Cardiac muscle cell (in vitro differentiated cells and primary cell): ENCODE measurements at places on chromosomes 1 and 21. TPM values are rescaled to one million over a fixed set of nuclear protein-coding genes. Genes with fewer than 3 reads are reported as not detected.

- peak; percentile 2 for DNase-seq
These were observed 256.3 kb upstream of the ADGRL4 start for GRCh38 chr1:79262745-79263258.

DNA sequence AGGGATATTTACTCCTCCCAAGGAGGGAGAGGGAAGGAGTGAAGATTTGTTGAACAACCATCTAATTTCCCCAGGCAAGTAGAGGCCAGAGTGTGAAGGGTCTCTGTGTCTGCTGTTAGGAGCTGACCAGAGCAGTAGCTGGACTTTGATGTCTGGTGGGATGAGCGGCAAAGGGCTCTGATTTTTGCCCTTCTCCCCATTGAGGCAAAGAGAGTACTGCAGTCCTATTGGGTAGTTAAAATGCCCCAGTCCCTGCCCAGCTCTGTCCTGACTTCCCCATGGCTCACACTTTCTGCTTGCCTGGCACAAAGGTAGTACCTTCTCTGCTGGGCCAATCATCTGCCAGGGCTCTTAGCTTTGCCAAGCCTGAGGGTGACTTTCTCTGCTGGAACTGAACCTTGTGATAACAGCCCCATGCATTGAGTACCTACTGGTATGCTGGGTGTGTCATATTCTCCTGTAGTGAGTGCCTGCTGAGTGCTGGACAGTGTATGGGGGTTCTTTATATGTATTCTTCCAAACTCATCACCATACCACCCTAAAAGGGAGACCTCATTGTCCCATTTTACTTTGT lies 64.0 kb upstream of the SELENON start:
- DNase-seq: no peak

DNA sequence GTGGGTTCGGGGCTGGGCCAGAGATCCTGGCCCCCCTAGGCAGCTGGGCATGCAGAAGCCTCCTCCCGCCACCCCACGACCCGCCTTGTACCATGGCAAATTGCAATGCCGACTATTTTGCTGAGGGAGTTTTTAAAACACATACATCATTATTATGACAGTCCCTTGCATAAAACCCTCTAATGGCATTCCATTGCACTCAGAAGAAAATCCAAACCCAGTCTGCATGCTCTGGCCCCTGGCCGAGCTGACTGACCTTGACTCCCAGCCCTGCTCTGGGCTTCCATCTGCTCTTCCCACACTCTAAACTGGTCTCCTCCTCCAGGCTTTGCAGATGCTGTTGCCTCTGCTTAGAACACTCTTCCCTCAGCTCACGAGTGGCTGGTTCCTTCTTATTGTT lies 28.0 kb downstream of the PADI2 start:
- no peak for DNase-seq

GRCh38 chr1:205972081-205972480 lies 28.8 kb upstream of the SLC26A9 start:
- DNase-seq: no peak

SYT11 gene
- total RNA-seq: 2.1 and 2.5 TPM in 2 replicates

ABCG1 gene
- total RNA-seq: 4.9 and 5.4 TPM in 2 replicates
